Activated T-cell treated with anti-CD3 and anti-CD28 coated beads, Interleukin-2, amount 50 U/mL, for 4 hours (primary cell): ENCODE measurements at places on chromosomes 3 and 15. TPM values are rescaled to one million over a fixed set of nuclear protein-coding genes. Genes with fewer than 3 reads are reported as not detected.

The CFAP20DC gene
- total RNA-seq: 0.38 TPM

The CCDC71 gene
- 29.2 TPM for total RNA-seq

DNA sequence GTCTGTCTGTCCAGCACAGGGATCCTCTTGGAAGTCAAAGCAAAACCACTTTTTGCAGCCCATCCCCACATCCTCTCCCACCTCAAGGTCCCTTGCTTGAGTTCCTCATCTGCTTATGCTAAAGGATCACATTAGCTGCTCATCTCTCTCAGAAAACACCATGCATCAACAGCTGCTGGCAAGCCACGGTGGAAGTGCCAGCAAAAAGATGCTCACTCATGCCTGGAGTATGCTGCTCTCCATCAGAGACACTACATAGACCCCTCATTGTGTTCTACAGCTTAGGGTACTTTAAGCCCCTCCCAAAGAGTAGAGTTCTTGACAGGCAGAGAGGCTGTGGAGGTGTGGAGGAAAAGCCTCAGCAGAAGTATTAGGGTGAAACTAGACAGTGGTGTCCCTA is 94.6 kb upstream of the COL8A1 start:
- DNase-seq: no peak

GRCh38 chr15:44666210-44667038 is 3.0 kb upstream of the SPG11 start:
- no peak for DNase-seq

DNA sequence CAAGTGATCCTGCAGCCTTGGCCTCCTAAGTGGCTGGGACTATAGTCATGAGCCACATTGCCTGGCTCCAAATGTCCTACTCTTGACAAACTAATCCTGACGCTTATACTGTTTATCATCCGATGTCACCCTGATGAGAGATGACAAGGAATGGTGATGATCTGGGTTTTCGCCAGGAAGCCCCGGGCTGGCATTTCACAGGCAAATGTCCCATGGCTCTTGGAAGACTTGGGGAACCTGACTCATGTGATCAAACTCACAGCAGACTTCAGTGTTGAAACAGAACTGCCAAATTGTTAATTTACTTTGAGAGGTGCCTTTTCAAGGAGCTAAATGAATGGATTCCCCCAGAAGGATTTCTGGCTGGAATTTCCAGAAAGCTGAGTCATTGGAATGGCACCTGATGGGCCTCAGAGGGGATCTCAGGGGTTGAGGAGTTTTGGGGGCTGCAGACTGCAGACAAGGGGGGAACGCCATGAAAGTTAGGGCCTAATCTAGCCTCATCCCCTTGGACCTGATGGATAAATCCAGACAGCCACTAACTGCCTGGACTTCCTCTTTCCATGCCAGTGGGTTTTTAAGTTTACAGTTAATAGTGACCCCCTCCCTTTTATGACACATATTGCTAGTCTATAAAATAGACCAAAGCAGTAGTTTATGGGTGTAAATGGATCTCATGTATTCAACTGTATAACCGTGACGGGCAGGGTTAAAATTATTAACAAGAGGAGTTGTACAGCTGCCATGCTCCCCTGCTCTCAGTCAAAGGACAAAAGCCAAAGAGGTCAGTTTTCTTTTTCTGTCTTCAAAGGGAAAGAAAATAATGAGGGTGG is 146.6 kb downstream of the CHSY1 start:
- no peak for DNase-seq

- no peak for DNase-seq
Measured at GRCh38 chr3:137174514-137174913, 216.7 kb downstream of the IL20RB start.
